ENCODE measurements at places on chromosomes 1 and 21.

GRCh38 chr1:23741609-23742008, 1.7 kb upstream of the ELOA start:
- DNase-seq, result no peak

GRCh38 chr1:25208561-25209222, 23.6 kb downstream of the SYF2 start:
- no peak for DNase-seq

- DNase-seq, result no peak
Observed at GRCh38 chr1:172679000-172679772, 20.3 kb downstream of the FASLG start.

DNA sequence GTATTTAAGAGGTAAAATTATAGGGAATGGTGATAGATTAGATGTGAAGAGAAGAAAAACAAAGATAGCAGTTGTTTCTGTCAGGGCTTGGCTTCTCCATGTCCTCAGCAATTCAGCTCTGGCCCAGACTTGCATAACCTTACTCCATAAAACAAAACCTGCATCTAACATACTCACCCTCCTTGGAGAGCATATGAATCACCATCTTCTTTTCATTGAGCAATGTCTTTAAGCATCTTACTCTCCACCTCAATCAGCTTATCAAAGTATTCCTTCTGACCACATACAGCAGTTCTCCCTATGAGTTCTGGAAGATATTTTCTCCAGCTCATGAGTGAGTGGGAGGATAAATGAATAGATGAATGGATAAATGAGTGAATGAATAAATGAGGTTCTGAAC, 49.0 kb downstream of the RAB3B start:
- DNase-seq, result no peak

DNA sequence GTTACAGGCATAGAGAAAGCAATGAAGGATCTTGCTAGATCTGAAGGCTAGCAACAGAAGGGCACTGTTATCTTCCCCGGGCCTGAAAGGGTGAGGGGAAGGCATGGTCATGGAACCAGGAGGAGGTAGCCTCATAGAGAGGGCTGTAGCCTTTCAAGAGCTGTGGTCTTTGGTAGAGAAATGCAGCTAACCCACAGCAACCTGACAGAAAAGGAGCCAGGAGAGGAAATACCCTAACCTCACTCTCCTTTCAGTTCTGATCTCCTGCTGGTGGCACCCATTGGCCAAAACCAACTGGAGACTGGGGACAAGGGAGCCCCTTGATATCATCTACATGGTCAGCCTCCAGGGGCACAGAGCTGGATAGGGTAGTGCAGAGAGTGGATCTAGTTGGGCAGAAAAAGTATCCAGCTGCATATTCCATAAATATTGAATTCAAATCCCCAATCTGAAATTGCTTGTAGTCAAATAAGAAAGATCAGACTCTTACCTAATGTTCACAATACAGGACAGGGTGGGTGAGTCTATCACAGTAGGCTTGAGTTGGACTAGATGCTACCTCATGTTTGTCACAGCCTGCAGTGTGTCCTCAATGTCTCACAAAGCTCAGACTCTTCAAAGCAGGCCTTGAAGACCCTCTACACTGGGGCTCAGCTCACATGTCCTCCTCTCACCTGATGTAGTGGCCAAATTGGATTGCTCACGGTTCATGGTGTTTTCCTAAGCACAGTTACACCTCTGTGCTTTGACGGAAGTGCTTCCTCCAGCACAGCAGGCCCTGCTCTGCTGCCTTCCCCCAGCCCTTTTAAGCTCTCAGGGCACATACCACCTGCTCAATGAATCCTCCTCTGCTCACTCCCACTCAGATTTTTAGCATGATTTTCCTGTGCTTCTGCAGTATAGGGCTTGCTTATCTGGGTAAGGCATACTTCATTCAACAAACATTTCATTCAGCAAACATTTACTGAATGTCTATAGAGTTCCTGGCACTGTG, 74.1 kb upstream of the JUN start:
- no peak for DNase-seq

Data from natural killer cell treated with Interleukin-12 subunit alpha and Interleukin-12 subunit beta and Interleukin-15 and Interleukin-18, amount 100 ng/mL, for 72 hours (primary cell).